ENCODE measurements at places on chromosomes 13 and 19.

DNA sequence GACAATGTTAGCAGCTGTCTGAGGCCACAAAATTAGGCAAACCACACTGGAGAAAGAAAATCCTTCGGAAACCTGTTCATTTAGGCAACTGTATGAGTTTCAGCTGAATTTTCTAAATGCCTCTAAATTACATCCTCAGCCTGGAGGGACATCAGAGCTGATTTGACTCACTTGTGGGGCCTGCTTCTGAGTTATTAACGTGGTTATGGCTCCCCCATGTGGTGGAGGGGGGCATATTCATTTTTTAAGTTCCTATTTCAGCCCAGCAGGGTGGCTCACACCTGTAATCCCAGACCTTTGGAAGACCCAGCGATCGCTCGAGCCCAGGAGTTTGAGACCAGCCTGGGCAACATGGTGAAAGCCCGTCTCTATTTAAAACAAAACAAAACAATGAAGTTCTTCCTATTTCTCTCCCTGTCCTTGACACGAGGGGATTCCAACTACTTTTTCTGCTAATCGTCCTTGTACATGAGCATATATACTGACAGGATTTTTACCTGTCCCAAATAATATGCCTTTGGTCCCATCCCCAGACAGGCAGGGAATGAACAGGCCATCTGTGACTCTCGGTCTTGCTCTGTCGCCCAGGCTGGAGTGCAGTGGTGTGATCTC lies 31.5 kb upstream of the HIF3A start:
- no peak for DNase-seq

DNA sequence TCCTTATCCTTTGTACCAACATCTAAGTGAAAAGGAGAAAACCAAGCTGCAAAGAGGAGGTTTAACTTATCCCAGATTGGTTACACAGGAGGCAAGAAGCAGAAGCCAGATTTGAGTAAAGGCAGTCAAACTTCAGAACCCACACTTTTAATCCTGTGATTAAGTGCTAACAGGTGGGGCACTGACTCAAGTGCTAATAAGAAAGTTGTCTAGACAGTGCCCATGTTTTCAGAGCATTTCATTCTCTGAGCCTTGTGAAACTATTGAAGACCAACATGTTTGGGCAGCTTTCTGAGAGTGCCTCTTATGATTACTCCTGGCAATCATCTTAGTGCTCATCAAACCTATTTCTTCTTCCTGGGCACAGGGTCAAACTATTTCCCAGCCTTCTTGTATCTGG lies 380.8 kb downstream of the KCNRG start:
- DNase-seq, result no peak

- no peak for DNase-seq
Observed at GRCh38 chr13:36082396-36082795, 48.8 kb downstream of the DCLK1 start.

GRCh38 chr19:40355975-40356680 lies 7.6 kb downstream of the PLD3 start:
- DNase-seq, result no peak

DNA sequence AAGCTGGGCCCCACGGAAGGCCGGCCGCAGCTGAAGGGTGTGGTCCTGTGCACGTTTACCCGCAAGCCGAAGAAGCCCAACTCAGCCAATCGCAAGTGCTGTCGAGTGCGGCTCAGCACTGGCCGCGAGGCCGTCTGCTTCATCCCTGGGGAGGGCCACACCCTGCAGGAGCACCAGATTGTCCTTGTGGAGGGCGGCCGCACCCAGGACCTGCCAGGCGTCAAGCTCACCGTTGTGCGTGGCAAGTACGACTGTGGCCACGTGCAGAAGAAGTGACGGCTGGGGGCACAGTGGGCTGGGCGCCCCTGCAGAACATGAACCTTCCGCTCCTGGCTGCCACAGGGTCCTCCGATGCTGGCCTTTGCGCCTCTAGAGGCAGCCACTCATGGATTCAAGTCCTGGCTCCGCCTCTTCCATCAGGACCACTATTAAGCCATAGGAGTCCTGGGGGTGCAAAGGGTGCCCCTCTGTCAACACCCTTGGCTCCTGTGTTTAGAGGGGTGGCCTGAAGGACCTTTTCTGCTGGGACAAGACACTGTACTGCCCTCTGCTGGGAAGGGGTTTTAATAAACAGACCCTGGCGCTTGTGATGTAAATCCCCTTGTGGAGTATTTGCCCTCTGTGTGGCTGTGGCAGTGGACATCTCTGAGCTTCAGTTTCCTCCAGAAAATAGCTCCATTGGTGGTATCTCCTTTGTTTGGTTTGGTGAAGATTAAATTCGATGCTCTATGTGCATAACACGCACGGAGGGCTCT lies 1.9 kb downstream of the MRPS12 start:
- no peak for DNase-seq

DNA sequence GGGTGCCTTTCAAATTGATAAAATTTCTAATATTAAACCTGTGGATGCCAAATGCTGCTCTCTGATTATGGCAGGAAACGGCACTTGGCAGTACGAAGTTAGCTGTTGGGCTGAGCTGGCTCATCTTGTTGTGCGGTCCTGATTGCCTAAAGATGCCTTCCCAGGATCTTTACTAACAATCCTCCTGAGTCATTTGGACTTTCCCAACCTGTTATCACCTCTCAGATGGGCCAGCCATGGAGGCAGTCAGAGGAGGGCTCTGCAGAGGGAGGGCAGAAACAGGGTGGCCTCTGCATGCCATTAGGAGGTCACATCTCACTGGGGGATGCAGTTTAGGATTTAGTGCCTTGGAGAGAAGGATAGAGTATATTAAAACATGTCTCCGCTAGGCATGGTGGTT lies 27.3 kb downstream of the ALOX5AP start:
- DNase-seq, result no peak

GRCh38 chr19:5804516-5805461 lies at the start of gene NRTN:
Gene NRTN (plus strand): TSS chr19:5805067. CDS start chr19:5824166, 19,099 bp downstream.
- DNase-seq, result no peak

DNA sequence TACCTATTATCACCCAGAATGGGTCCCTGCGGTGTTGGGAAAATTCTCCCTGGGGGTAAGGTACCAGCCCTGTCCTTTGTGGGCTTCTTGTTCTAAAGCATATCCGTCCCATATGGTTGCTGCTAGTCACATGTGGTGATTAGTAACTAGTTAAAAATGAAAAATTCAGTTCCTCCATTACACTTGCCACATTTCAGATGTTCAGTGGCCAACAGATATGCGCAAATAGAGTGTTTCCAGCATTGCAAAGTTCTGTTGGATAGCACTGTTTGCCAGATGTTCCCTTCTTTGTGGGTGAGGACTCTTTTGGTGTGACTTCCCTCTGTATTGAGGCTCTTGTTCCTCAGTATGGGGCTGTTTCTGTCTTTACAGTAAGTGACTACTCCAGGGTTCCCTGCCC lies 3.8 kb downstream of the CNOT3 start:
- DNase-seq, result no peak

- DNase-seq, result no peak
Observed at GRCh38 chr13:95153647-95154412, 147.4 kb downstream of the ABCC4 start.

GRCh38 chr13:111572956-111573761 lies 252.7 kb downstream of the TEX29 start:
- DNase-seq, result no peak

DNA sequence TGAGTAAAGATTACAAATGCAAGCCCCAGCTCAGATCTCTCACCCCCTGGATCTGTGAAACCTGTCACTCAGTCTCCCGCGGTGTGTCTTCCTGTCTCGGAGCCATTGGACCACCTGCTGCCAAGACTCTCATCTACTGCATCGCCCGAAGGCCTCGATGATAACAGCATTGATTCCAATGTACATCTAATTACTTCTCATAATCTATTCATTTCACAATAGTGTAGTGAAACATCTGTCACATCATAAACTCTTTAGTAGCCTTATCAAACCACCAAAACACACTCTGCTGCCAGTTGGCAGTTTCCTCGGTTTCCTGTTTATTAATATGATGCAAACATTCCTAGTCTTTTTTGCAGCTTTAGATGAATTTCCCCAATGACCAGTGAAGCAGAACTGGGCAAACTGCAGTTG lies 220.3 kb downstream of the POU4F1 start:
- no peak for DNase-seq

DNA sequence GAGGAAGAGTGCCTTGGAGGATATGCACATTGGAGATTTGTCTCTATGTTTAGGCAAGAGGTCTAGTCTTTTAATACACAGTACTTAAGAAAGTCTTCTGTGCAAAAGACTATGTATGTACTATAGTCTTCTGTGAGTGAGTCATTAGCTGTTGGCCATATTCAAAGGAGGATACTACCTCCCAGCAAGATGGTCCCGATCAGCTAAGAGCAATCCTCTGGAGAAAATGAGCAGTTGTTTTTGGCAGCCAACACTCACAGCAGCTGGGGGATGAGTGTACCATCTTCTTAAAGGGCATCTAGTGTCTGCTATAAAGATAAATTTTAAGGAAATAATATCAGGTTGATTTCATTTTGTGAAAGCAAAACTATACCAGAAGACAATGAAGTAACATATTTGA lies 487.8 kb downstream of the KCTD12 start:
- no peak for DNase-seq

GRCh38 chr19:45090034-45090433 lies 2.9 kb upstream of the PPP1R37 start:
- no peak for DNase-seq

DNA sequence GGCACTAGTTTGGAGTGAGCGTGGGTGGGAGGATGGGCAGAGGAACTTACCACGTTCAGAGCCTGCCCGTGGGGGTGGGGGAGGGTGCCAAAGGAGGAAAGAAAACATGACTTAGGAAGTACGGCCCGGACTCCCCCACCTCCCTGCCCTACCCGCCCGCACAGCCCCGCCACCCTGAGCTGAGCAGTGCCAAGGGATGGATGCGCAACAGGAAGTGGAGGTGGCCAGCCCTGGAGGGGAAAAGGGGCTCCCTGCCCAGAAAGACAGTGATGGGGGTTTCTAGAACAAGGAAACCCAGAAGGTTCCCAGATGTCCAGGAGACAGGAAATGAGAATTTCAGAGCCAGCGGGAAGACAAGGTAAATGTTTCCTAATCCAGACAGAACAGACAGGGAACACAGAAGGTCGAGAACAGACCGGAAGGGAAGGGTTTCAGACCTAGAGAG lies 6.3 kb downstream of the TEAD2 start:
- DNase-seq, result no peak

GRCh38 chr19:14440049-14440448 lies 6.9 kb downstream of the PKN1 start:
- no peak for DNase-seq

GRCh38 chr19:49413348-49413747 lies 9.9 kb downstream of the PTH2 start:
- no peak for DNase-seq

DNA sequence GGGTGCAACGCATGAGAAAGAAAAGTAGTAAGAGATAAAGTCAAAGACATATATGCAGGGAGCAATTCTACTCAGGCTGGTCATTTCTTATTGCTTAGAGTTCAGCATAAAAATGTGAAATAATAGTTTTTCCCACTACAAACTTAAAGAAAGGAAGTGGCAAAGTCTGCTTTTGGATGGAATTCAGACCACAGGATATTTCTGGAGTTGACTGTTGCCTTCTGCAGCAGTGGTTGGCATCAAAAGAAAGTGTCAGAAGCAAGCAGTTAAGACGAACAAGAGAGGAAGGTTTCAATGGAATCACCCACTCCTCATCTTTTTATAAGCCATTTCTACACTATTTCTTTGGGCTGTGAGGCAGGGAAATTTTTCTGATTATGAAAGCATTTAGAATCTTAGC lies 36.2 kb upstream of the TRPC4 start:
- DNase-seq, result no peak

GRCh38 chr13:84553227-84553626 lies 671.0 kb upstream of the SLITRK1 start:
- no peak for DNase-seq

DNA sequence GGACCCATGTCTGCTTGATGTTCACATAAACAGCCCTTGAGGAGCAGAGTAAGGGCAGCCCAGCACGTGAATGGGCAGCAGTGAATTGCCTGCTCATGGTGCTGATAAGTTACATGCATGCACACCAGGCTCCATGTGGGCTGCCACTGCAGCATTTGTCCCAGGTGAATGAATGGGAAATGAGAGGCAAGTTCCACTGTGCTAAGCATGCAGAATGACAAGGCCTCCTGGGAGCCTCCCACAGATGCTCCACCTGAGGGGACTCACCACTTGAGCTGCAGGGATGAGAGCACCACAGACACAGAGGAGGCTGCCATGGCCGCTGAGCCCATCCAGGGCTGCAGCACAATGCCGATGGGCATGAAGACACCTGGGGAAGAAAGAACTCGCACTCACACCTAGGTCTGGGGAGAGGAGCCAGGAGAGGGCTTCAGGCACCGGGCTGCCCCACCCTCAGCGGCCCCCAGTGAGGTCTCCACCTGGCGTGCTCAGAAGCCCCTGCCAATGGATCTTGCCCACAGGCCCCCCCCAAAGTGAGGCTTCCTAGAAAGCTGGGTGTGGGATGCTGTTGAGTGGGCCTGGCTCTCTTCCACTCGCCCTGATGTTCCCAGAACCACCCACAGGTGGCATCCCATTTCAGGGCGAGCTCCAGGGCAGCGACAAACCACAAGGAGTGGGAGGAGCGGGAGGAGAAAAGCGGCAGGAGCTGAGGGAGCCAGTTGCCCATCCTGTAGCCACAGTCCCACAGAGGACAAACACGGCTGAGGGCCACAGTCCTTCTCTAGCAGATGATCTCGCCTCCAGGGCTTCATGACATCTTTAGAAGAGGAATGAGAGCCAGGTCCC lies 73.8 kb downstream of the CCDC70 start:
- no peak for DNase-seq

DNA sequence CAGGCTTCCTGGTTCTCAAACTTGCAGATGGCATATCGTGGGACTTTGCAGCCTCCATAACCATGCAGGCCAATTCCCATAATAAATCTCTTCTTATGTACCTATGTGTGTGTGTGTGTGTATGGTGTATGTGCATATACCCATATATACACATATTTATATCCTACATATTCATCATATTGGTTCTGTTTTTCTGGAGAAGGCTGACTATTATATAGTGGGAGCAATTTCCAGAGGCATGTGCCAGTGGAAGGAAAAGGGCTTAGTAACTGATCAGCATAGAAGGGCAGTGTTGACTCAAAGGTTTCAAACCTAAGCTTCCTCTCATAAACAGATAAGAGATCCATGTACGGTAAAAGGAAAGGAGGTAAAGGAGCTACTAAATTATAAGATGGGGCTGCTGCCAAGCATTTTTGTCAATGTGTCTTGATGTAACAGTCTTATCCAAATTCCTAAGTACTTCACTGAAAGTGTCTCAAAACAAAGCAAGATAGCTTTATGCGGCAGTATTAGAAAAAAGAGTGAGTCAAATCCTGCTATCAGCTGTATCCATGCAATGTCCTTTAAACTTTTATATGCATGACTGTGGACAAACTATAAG lies 432.1 kb downstream of the TBC1D4 start:
- DNase-seq, result no peak

GRCh38 chr19:1235625-1236538 lies 1.9 kb downstream of the CBARP start:
- no peak for DNase-seq

DNA sequence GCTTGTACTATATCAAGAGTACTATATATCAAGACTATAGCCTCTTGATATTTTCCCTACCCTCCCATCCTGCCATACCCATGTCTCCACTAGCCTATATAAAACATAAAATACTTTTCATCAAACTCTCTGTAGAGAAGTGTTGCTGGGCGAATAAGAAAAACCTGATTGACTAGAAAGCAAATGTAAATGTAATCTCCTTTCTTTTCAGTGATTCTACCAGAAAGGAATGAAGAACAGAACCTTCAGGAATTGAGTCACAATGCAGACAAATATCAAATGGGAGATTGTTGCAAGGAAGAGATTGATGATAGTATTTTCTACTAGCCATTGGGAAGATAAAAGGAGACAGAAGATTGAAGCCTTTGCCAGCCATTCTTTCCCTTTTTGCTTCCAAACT lies 89.2 kb downstream of the KCNRG start:
- no peak for DNase-seq
